Activated T-cell treated with anti-CD3 and anti-CD28 coated beads, Interleukin-2, amount 50 U/mL, for 24 hours (primary cell): ENCODE measurements at places on chromosomes 4 and X.

GRCh38 chr4:87270144-87270543 lies 49.7 kb upstream of the KLHL8 start:
- DNase-seq, result no peak

GRCh38 chr4:83831588-83831987 lies 295.7 kb downstream of the GPAT3 start:
- no peak for DNase-seq

DNA sequence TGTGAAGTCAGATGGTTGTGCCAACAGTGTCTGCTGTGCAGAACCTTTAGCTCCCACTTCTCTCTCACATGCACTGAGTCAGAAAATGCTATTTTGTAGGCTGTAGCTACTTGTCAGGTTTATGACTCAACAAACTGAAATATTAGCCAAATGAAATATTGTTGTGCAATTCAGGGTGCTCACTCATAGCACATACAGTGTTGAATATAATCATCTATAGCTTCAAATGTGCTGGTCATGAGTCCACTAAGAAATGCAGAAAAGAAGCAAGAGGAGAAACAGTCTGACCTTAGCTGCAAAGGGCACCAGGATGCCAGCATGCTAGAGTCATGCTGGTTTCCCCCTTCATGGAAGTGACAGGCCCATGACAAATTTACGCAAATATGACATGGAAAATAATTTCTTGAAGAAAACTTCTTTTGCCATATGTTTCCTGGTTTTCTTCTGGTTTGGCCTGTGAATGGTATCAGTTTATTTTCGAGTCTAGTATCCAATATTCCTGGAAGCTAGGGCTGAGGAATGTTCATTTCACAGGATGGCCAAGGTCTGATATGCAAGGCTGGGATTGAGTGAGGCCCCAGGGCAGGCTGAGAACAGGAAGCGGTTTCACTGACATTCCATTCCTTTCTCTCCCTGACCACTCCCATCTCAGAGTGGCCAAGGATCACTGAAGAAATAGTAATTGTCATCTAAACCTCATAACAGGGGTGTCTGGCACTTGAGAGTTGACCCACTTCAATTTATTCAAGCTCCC lies 10.3 kb upstream of the CXCL2 start:
- DNase-seq, result no peak

- DNase-seq, result no peak
Measured at GRCh38 chr4:139460565-139460964, 6.6 kb downstream of the RAB33B start.

DNA sequence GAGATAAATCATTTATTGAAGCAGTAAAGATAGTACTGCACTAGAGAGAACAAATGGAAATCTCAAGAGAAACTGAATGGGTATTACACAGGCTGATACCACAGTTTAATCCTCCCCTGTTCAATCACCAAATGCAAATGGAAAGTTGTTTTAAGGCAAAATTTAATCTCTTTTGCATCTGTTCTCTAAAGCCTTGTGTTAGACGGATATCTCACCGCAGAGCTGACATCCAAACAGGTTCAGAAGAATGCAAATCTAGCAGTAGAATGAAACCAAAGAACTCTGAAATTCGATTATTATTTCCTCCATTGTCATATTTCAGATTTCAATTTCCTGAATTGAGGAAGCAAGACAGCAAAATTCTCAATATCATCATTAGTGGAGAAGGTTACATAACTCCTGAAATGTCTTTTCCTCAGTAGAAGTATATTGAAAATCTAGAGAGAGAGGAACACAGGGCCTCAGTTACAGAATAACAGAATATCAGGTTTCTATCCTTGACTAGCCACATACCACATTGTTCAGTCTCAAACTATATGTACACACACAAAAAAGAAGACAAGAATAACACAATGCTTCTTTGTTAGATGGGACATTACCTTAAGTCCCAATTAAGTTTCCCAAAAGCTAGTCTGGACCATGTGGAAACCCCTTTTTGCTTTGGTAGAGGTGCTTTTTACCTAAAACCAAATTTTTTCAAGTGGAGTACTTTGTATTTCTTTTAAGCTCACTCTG lies 94.1 kb upstream of the BANK1 start:
- DNase-seq, result no peak

- no peak for DNase-seq
Measured at GRCh38 chr4:76943790-76944189, 5.8 kb upstream of the SEPTIN11 start.

DNA sequence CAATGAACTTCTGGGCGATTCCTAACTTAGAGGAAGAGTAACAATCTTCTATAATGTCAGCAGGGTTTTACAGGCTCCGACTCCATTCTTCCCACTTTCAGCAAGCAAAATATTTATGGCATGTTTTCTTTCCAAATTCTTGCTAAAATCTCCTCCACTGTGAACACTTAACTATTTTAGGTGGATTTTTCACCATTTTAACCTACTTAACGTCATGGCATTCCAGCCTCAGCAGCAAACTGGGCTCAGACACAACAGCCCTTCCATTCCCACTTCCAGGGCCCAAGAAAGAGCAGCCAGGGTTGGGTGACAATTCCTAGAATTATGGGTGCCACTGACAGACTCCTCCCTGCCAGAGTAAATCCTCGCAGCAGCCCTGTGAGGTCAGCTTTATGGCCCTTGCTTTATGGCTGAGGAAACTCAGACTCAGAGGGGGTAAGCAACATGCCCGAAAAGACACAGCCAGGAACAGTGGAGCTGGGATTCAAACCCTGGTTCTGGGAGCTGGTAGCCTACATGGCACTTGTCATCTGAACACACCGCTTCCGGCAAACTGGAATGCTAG lies 112.8 kb upstream of the MAP3K15 start:
- no peak for DNase-seq

- DNase-seq, result no peak
Measured at GRCh38 chrX:40729598-40730584, 5.5 kb downstream of the MED14 start.

DNA sequence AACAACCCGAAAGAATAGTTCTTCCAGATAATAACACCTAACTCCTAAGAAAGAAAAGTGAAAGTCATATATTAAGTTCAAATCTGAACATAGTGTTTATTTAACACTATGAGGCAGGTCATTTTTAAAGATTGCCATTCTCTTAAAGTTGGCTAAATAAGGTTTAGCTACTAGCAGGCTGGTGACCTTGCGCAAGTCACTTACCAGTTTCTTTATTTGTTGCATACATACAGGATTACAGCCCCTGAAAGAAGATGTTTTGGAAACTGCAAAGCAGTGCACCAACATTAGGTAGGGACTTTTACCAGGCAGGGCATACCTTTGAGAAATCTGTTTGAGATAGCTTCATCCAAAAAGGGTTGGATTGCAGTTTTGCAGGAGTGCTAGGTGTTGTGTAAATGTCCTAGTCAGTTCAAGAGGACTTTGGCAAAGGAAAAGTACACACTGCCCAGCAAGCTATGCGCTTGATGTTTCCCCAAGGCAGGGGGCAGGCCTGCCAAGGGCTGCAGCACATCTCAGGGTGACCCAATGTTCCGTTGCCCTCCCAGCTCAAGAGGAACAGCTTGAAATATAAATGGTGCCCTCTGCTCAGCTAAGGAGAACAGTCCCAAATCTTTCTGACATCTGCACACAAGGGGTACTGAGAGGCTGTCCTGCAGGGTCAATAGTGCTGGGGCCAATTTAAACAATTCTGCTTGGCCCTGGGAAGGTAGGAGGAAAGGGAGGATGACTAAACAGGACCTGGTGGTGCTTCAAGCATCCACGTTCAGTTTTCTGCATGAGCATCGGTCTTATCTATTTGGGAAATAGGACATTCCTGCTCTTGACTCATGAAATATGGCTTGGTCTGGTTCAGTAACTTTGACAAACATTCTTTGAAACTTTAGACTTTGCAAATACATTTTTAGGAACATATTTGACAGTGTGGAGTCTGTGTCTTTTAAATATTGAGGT lies 130.8 kb downstream of the COL4A6 start:
- no peak for DNase-seq

DNA sequence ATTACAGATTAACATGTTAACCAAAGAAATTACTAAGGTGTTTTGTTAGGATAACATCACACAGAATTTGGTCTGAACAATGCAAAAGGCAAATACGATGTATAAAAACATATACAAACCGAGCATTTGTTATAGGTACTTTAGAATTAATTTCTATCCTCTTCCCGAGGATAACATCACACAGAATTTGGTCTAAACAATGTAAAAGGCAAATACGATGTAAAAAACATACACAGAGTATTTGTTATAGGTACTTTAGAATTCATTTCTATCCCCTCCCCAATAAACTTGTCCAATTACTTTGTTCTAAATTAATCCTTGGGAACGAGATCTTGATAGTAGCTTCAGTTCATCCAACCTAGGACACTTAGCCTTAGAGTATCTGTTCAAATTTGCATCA lies 7.6 kb downstream of the HNRNPDL start:
- DNase-seq, result no peak

- DNase-seq, result no peak
Measured at GRCh38 chr4:48639807-48640206, 140.3 kb downstream of the FRYL start.

DNA sequence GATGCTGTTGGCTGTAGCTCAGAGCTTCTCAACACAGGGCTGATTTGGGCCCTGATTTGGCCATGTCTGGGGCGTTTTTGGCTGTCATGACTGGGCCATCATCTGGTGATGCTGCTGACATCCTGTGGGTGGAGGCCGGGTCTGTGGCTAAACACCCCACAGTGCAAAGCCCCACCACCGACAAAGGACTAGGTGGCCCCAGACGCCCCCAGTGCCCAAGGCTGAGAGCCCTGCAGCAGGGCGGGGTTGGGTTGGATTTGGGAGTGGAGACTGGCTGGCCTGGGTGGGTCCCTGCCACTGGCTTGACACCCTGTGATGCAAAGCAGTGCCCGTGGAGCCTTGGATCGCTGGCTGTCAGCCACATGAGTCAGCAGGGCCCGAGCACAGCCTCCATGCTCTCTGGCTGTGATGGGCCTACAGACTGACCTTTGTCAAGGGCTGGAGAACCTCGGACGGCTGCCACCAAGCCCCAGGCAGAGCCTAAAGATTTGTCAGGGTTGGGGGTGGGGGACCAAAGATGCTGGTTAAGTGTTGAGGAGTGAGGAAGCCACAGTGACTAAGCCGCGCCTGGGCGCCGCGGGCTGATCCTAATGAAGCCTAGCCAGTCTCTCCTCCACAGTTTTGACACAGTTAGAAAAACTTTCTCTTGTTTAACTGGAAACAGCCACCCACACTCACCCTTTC lies 28.3 kb downstream of the CYTL1 start:
- DNase-seq, result no peak

GRCh38 chr4:26450418-26450817 lies 39.9 kb downstream of the CCKAR start:
- no peak for DNase-seq

DNA sequence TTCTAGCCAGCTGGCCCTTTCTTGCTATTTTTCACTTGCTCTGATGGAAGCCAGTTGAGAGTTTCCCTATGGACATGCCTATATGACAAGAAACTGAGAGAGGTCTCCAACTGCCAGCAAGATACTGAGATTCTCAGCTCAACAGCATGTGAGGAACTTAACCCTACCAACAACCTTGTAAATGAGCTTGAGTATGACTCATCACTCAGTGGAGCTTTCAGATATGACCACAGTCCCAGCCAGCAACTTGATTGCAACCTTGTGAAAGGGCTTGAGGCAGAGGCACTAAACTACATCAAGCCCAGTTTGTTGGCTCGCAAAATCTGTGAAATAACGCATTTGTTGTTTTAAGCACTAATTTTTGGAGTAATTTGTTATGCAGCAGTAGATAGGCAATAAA lies 175.8 kb downstream of the COMMD8 start:
- no peak for DNase-seq

- no peak for DNase-seq
Measured at GRCh38 chr4:19748519-19749479, 502.9 kb upstream of the SLIT2 start.

DNA sequence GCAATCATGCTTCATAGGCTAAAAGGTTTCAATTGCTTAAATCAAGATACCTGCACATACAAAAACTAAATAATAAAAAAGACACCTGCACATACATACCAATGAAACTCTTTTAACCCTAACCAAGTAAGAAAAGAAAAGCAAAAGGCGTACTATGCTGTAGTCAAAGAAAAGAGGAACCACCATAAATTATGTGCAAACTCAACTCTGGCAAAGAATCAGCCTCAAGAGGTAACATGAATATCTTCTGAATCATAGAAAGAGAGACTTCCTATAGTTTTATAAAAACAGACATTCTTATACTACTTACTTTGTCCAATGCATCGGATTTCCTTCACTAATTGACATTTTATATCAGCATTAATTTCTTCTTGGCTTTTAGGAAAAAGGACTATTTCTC lies 29.3 kb downstream of the MMGT1 start:
- DNase-seq, result no peak

GRCh38 chrX:37541991-37542390 lies 29.5 kb upstream of the LANCL3 start:
- DNase-seq, result no peak

- no peak for DNase-seq
Measured at GRCh38 chrX:150036641-150037040, 98.3 kb upstream of the EOLA2 start.

DNA sequence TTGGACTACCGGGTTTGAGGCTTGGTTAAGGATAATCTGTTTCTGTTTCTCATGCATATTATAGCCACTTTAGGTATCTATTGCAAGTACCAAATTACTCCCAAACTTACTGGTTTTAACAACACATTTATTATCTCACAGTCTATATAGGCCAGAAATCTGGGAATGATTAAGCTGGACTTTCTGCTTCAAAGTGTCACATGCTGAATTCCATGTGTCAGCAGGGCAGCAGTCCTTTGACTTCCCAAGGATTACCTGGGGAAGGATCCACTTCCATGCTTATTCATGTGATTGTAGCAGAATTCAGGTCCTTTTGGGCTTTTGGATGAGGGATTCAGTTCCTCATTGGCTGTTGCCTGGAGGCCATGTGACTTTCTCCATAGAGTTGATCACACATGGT lies 349.0 kb upstream of the TRAM1L1 start:
- no peak for DNase-seq

DNA sequence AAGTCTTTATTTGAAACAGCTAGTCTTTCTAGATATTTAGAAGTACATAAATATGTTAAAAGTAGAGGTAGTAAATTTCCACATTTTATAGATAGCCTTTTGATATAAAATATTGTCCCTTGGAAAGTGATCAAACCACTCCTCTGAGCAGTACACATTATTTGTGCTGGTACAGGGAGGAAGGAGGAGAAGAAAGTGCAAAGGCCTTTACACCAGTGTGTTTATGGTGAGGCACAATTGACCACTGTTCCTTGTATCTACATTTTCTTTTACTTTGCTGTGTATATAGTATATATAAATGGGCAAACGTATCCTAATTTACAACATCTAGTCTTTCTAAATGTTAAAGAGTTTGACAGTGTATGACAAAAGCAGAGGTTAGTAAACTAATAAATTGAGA lies 39.9 kb downstream of the CXCL8 start:
- DNase-seq, result no peak

DNA sequence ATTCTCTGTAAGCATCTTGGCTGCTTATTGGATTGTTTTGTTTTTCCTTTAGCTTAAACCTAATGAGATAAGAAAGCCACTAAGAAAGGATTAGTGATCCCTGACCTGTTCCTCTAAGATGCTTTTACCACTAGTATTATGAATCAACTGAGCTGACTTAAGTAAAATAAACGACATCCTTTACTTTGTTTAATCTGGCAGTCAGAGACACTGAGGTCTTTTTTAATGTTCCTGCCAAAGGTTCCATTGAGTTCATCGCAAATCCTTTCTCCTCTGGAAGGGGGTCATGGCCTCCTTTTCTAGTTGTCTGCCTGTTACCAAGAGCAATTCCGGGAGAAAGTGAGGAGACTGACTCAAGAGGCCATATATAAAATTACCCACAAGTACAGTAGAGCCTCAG lies 1038.3 kb upstream of the SLIT2 start:
- no peak for DNase-seq

GRCh38 chr4:106707776-106708463 lies 328.2 kb downstream of the DKK2 start:
- no peak for DNase-seq

- DNase-seq, result no peak
Measured at GRCh38 chr4:147638942-147639341, 21.7 kb downstream of the TMEM184C start.
